ENCODE measurements at places on chromosomes 4 and X. TPM values are rescaled to one million over a fixed set of nuclear protein-coding genes. Genes with fewer than 3 reads are reported as not detected.
A peak's percentile ranks its signal among the peaks of the same experiment; 100 is the strongest.

DNA sequence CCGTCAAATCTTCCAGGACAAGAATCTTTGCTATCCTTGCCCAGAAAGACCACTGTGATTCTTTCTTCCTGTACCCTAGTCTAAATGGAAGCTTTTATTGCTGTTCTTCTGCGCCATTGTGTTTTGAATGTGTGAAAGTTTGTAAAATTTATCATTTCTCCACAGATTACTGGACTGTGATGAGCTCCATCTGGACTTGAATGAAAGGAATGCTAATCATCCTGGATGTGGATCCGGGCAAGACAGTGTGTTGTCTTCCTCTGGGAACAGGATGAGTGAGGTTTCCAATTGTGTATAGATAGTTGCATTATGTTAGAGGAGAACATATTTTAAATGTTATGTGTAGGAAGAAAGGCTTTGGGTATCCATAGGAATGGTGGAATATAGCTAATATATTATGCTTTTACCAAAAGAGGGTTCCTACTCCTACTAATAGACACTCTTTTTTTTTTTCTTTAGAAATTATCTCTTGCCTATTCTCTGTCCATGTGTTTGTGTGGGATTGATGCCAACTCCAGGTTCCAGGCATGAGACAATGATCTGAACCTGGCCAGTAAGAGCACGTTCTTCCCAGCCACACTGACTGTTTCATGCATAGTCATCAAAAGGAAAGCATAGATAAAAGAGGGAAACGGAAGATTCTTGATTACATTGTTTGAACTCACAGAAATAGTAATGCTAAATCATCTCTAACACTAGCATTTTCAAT is 803.6 kb upstream of the ADGRL3 start:
- H3K4me1 ChIP-seq, result no peaks in the 10 kb centered on the region
- H3K4me3 ChIP-seq, result no peak overlapping the region
- H3K27me3 ChIP-seq, result no peaks in the 10 kb centered on the region

- H3K4me1 ChIP-seq, result peaks cover 26% of the 10 kb centered on the region
- no peak overlapping the region for H3K4me3 ChIP-seq
- H3K27ac ChIP-seq, result peak overlapping the region; percentile 11
- no peaks in the 10 kb centered on the region for H3K27me3 ChIP-seq
- peaks cover 17% of the 10 kb centered on the region for H3K36me3 ChIP-seq
Measured at GRCh38 chr4:143424276-143424675, 87.6 kb downstream of the GAB1 start.

CACNA1F gene
- 0.15 TPM for polyA plus RNA-seq

WAS gene
- 3.7 TPM for polyA plus RNA-seq

DNA sequence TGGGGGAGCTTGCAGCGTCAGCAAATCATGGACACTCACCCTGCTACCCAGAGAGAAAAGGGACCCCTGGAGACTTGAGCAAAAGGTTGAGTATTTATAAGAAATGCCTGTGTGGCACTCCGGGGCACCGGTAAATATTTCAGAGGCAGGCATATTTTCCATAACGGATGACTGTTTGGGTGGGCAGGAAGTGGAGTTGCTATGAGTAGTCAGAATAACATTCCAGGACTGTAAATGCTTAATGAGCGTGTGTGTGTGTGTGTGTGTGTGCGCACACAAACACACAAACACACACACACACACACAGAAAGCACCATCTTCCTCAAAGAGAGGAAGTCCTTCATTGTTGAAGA is 74.6 kb downstream of the MXRA5 start:
- no peaks in the 10 kb centered on the region for H3K27me3 ChIP-seq
- H3K4me1 ChIP-seq, result no peaks in the 10 kb centered on the region
- H3K4me3 ChIP-seq, result no peak overlapping the region

C4orf46 gene
- polyA plus RNA-seq, result 3.5 TPM

DNA sequence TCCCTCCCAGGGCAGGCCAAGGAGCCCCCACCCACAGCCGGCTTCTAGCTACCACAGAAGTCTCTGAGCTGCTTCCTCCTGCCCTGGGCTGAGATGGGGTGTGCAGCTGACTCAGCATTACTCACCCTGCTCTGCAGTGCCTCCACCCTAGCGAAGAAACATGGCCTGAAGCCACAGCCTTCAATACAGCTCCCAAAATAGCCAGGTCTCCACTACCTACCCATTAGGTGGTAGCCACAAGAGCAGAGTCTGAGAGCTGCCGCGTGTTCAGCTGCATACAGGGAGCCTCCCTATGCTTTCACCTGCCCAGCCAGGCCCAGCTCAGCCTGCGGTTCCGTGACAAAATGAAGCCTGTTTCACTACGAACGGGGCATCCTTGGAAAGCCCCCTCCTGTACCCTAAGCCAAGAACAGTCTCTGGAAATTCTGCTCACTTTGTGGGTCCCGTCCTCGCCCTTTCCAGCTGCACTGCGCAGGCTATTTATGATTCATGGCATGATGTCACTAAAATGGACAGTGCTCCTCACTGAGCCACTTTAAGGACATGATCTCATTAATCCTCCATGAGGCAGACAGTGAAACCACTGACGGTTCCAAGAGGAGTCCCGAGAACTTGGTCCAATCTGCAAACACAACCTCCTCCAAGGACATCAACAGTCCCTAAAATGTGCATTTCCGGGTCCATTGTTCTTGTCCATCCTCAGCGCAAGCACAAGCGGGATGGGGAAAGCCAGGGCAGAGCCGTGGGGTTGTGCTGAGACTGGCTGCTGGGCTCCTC is 20.2 kb downstream of the WDR1 start:
- H3K27ac ChIP-seq, result peak overlapping the region; percentile 74
- H3K27me3 ChIP-seq, result no peaks in the 10 kb centered on the region
- H3K36me3 ChIP-seq, result peaks cover 68% of the 10 kb centered on the region
- no peak overlapping the region for H3K4me3 ChIP-seq
- peak; percentile 80 for DNase-seq

TMEM255A gene
- polyA plus RNA-seq, result 0.25 TPM

DNA sequence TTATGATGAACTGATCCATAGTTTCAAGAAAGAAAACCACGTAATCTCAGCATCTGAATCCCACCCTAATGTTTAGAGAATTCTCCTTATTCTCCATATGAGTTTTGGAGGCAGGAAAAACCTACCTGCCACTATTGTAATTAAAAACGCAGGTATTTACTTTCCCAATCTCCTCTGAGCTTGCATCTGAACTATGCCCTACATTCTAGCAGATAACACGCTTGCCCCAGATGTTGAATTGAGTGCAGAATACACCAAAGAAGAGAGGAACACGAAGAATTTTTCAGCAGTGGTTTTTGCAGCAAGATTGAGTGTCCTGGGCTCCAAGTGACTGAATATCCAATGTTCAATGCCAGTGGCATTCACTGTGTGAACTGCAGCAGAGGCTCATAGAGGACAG is 182.4 kb downstream of the COX18 start:
- DNase-seq, result no peak
- peaks cover 8% of the 10 kb centered on the region for H3K4me1 ChIP-seq
- H3K27me3 ChIP-seq, result no peaks in the 10 kb centered on the region
- no peak overlapping the region for H3K4me3 ChIP-seq

DNA sequence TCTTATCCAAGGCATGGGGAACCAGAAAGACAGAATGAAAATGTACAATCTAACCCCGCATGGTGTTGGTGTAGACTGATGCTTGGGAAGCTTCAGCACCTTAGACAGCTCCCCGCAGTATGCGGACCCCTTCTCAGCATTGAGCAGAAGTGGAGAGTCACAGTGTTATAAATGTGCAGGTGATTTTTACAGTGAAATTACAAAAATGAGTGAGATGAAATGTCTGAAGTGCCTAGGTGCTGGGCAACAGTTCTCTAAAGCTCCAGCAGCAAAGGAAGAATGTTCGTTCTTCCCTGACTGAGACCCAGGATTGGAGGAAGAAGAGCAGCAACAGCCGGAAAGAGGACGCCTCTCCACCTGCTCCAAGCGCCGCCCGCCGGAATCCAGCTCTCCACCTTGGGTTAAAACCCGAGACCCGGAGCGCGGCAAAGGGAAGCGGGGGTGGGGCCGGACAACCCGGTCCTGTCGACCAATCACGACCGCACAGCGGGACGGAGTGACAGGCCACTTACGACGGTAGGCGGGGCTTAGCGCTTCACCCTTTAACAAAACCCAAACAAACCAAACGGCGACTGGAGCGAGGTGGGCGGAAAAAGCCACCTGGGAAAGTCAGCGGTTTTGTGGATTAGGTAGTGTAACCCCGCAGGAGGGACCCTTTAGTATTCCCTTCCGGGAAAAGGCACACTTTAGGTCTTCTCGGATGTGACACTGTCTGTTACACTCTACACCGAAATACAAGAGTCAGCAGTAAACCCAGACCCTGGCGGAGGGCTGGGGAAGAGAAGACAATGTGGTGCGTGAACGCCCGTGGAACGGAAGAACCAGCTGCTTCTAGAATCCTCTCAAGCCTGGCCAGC is at the start of gene GLRA3:
GLRA3 (minus strand) TSS at position 403 of the 857 bp plus-strand sequence. CDS start 436 bp downstream, outside the sequence.
- H3K4me3 ChIP-seq, result peak within 1 kb of the TSS; percentile 31
- peak; percentile 85 for DNase-seq
- H3K27me3 ChIP-seq, result peaks cover 13% of the 10 kb centered on the region
- no peak within 1 kb of the TSS for H3K27ac ChIP-seq
- no peaks in the 10 kb centered on the region for H3K36me3 ChIP-seq

- H3K36me3 ChIP-seq, result no peaks in the 10 kb centered on the region
- DNase-seq, result no peak
- H3K27ac ChIP-seq, result no peak overlapping the region
- no peak overlapping the region for H3K4me3 ChIP-seq
- no peaks in the 10 kb centered on the region for H3K4me1 ChIP-seq
Measured at GRCh38 chrX:75989806-75990590, 182.9 kb upstream of the PBDC1 start.

- H3K4me1 ChIP-seq, result peaks cover 8% of the 10 kb centered on the region
- no peak overlapping the region for H3K4me3 ChIP-seq
- H3K27ac ChIP-seq, result no peak overlapping the region
- H3K27me3 ChIP-seq, result peaks cover 3% of the 10 kb centered on the region
- no peaks in the 10 kb centered on the region for H3K36me3 ChIP-seq
Measured at GRCh38 chr4:152039691-152040090, 278.9 kb upstream of the GATB start.

DNA sequence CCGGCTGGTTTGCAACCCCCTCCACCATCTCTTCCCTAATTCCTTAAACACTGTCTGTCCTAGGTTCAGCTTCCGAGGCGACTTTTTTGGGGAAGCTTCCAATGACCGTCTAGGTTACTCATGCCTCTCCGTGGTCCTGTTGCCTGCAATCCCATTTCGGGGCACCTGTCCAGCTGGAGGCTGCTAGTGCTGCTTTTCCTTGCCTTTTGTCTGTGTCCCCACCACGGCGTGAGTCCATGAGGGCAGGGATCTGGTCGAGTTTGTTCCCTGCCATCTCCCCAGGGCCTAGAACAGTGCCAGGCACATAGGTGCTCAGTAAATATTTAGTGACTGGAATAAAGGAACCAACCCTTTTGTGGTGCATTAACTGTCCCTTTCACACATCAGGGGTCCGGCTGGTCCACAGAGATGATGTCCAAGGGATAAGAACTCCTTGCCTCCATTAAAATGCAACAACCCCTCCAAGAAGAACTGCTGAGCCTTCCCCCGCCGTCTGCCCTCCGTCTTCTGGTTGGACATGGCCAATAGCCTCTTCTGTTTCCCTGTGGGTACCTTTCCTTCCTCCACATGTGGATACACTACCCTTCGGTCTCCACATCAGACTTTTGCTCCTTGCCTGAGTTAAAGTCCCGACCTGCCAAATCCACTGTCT is 5.7 kb upstream of the SORCS2 start:
- no peak overlapping the region for H3K4me3 ChIP-seq
- H3K27ac ChIP-seq, result no peak overlapping the region
- no peaks in the 10 kb centered on the region for H3K4me1 ChIP-seq
- H3K27me3 ChIP-seq, result peaks cover 59% of the 10 kb centered on the region
- DNase-seq, result peak; percentile 1

DNA sequence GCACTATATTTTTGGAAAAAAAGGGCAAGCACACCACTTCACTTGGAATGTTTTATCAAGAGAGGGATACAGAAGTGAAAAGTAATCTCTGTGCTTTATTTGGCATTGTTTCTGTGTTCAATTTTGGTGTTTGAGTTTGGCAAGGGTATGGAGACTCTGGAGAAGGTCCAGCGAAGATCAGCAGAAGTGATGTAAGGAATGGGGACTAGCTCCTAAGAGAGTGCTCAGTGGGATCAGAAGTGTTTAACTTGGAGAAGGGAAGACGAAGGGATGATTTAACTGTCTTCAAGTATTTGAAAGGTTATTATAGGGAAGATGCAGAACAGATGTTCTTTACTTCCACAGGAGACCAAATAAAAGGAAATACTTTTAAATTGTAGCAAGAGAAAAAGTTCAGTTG is 74.3 kb downstream of the CFAP299 start:
- H3K27ac ChIP-seq, result no peak overlapping the region
- no peaks in the 10 kb centered on the region for H3K4me1 ChIP-seq
- no peak for DNase-seq
- H3K27me3 ChIP-seq, result no peaks in the 10 kb centered on the region
- no peak overlapping the region for H3K4me3 ChIP-seq

HOPX gene
- polyA plus RNA-seq, result 60.2 TPM

GRCh38 chrX:104254442-104255115 is at the start of gene ESX1:
Gene ESX1, minus strand, starts transcription at chrX:104254933. Its CDS starts 84 bp downstream, at chrX:104254849.
- peak within 1 kb of the TSS; percentile 0 for H3K4me3 ChIP-seq
- H3K27ac ChIP-seq, result no peak within 1 kb of the TSS
- H3K27me3 ChIP-seq, result peaks cover 31% of the 10 kb centered on the region

GRIA3 gene
- 1.1 TPM for polyA plus RNA-seq

GRCh38 chr4:138639018-138639741 is 376.4 kb upstream of the NOCT start:
- H3K27ac ChIP-seq, result no peak overlapping the region
- H3K4me3 ChIP-seq, result no peak overlapping the region

DNA sequence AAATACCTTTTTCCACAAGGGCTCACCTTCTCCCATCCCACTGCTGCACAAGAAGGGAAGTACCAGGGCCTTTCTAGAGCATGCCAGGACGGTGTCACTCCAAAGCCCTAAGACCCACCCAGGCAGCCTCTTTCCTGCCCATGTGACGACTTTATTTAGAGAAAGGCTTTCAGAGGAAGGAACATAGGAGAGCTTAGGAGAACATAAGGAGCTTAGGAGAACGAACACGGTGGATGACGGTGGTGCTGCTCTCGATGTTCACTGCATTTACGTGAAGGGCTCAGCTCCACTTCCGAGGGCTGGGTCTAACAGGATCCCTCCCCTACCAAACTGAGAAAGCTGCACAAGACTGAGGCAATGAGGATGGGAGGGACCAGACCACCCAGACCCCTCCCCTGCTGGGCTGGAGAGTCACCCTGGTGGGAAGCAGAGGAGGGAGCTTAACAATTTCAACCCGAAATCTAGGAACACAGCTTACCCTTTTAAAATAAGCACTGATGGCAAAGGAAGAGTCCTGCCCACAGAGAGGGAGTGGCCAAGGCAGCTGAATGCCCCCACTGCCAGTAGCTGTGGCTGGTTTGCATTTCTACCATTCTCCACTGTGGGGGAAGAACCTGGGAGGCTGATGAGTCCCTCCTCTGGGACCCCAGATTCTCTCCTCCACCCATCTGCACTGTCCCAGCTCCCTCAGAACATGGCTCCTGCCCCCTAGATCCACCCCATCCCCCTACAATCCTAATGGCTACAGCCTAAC is 29.8 kb downstream of the ZFYVE28 start:
- no peak overlapping the region for H3K4me3 ChIP-seq
- H3K36me3 ChIP-seq, result no peaks in the 10 kb centered on the region
- peaks cover 17% of the 10 kb centered on the region for H3K27me3 ChIP-seq
- H3K27ac ChIP-seq, result no peak overlapping the region
- peaks cover 5% of the 10 kb centered on the region for H3K4me1 ChIP-seq
- no peak for DNase-seq

ARMCX4 gene
- 4.5 TPM for polyA plus RNA-seq

GRCh38 chrX:40845331-40845911 is 110.1 kb upstream of the MED14 start:
- no peaks in the 10 kb centered on the region for H3K4me1 ChIP-seq
- DNase-seq, result peak; percentile 88
- peaks cover 6% of the 10 kb centered on the region for H3K27me3 ChIP-seq
- H3K4me3 ChIP-seq, result no peak overlapping the region
- H3K36me3 ChIP-seq, result no peaks in the 10 kb centered on the region

- DNase-seq, result peak; percentile 24
- H3K27ac ChIP-seq, result no peak overlapping the region
- H3K4me3 ChIP-seq, result no peak overlapping the region
- no peaks in the 10 kb centered on the region for H3K27me3 ChIP-seq
Measured at GRCh38 chrX:1546691-1547251, 9.8 kb upstream of the P2RY8 start.

Measured in stomach (tissue), 19 donors.